ENCODE measurements at places on chromosomes 13 and 19. TPM values are rescaled to one million over a fixed set of nuclear protein-coding genes. Genes with fewer than 3 reads are reported as not detected.

RFPL4AL1 gene
- not detected for total RNA-seq

- H3K4me3 ChIP-seq, result no peak overlapping the region
- H3K27me3 ChIP-seq, result no peaks in the 10 kb centered on the region
- no peak for DNase-seq
- H3K4me1 ChIP-seq, result peaks cover 5% of the 10 kb centered on the region
- H3K36me3 ChIP-seq, result no peaks in the 10 kb centered on the region
Observed at GRCh38 chr13:51534041-51534817, 50.0 kb upstream of the WDFY2 start.

DNA sequence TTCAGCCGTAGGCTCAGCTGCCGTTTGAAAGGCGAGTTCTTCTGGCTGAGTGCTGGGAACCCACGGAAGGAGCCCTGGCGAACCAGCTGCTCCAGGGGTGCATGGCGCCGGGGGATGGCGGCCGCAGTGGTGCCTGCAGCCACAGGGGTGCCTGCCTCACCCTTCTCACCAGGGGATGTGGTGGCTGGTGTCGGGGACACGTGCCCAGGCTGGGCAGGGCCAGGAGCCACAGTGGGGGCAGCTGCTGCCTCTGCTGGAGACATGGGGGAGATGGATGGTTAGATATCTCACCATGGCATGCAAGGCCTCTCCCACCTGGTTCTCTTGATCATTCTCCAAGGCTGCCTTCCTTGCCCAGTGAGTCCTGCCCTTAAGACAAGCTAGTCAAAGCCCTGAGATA lies 17.1 kb downstream of the NUMBL start:
- no peaks in the 10 kb centered on the region for H3K4me1 ChIP-seq
- peaks cover 18% of the 10 kb centered on the region for H3K36me3 ChIP-seq
- no peaks in the 10 kb centered on the region for H3K27me3 ChIP-seq
- H3K4me3 ChIP-seq, result no peak overlapping the region

KL gene
- 5.1 TPM for total RNA-seq

DIAPH3 gene
- total RNA-seq, result not detected

- no peaks in the 10 kb centered on the region for H3K27me3 ChIP-seq
- H3K4me1 ChIP-seq, result no peaks in the 10 kb centered on the region
- peak overlapping the region; percentile 77 for H3K27ac ChIP-seq
- H3K4me3 ChIP-seq, result no peak overlapping the region
- peak; percentile 46 for DNase-seq
- peaks cover 4% of the 10 kb centered on the region for H3K36me3 ChIP-seq
Observed at GRCh38 chr19:3644351-3645066, 17.9 kb upstream of the CACTIN start.
